ENCODE measurements at places on chromosomes 5 and 9.
A peak's percentile ranks its signal among the peaks of the same experiment; 100 is the strongest.

DNA sequence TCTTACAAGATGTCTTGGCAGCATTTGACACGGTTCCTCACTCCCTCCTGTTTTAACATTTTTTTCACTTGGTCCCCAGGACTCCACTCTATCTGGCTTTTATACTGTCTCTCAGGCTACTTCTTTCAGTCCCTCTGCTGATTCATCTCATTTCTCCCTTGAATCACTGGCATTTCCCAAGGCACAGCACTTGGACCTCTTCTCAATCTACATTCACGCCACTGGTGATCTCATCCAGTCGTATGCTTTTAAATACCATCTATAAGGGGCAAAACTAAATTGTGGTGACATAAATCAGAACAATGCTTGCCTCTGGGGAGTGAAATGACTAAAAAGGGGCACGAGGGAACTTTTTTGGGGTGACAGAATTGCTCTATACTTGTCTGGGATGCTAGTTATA, 47.1 kb downstream of the MAPKAP1 start:
- H3K27ac ChIP-seq = no peak overlapping the region
- no peak overlapping the region for H3K4me3 ChIP-seq
- no peaks in the 10 kb centered on the region for H3K27me3 ChIP-seq

GRCh38 chr5:6743161-6743560, 29.9 kb downstream of the TENT4A start:
- DNase-seq = no peak
- no peak overlapping the region for H3K27ac ChIP-seq

DNA sequence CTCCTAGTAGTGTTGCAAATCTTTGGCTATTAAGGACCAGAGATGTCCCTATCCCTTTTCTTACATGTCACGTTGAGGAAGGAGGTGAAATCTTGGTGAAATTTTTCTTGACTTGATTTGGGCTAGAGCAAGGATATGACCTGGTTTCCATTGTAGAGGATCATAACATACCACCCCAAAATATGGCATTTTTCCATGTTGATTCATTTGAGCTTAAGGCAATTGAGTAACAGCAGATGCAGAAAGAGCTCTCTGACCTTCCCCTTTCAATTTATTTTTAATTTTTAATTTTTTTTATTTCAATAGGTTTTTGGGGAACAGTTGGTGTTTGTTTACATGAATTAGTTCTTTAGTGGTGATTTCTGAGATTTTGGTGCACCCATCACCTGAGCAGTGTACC, 61.2 kb upstream of the MAP1B start:
- H3K27me3 ChIP-seq = no peaks in the 10 kb centered on the region
- no peak overlapping the region for H3K27ac ChIP-seq
- no peak overlapping the region for H3K4me3 ChIP-seq
- H3K36me3 ChIP-seq = no peaks in the 10 kb centered on the region
- DNase-seq = no peak

DNA sequence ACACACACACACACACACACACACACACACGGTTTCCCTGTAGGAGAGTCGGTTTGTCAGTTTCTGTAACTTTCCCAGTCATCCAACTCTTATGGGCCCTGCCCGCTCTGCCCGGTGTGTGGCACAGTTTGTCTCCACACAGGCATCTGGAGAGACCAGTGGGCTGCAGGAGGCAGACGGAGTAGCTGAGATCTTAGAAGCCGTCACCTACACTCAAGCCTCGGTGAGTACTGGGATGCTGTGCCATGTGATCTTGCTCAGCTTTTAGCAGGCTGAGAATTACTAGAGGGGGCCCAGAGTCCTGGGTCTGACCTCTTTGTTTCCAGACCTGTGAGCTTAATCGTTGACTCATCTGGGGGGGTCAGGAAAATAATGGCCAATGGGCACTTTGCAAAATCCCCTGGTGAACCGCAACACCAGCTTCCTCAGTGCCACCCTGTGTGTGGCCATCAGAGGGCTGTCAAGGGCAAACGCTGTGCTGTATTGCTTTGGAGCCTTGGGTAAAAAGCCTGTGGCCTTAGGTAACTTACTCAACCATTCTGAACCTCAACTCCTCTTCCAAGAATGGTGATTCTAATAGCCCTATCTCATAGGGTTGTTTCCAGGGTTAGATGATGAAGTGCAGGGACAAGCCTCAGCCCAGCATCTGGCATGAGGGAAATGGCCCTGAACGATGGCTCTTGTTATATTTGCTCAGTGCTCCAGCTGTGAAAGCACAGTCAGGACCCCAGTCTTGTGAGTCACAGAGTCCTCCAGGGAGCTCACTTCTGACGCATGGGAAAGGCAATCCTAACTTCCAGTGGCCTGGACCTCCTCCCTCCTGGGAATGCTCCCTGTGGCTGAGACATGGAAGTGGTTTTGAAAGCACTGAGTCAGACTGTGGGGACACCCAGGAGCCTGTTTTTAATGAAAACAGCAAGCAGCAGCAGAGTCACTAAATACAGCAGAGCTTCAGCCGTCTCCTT, 45.6 kb downstream of the COL15A1 start:
- no peaks in the 10 kb centered on the region for H3K4me1 ChIP-seq
- no peak for DNase-seq
- no peaks in the 10 kb centered on the region for H3K36me3 ChIP-seq
- H3K27me3 ChIP-seq = no peaks in the 10 kb centered on the region

DNA sequence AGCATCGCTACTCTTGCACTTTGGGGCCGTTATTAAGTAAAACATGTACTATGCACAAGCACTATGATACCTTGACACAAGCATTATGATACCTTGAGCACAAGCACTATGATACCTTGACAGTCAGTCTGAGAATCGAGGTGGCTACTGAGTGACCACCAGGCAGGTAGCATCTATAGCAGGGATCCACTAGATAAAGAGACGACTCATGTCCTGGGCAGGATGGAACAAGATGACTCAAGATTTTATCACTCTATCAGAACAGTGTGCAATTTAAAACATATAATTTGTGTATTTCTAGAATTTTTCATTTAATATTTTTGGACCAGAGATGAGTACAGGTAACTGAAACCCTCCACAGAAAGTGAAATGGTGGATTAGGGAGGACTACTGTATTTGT, 16.9 kb downstream of the CHSY3 start:
- no peak overlapping the region for H3K27ac ChIP-seq
- H3K4me1 ChIP-seq = no peaks in the 10 kb centered on the region
- no peaks in the 10 kb centered on the region for H3K36me3 ChIP-seq
- DNase-seq = no peak
- H3K4me3 ChIP-seq = no peak overlapping the region
- no peaks in the 10 kb centered on the region for H3K27me3 ChIP-seq

- no peaks in the 10 kb centered on the region for H3K27me3 ChIP-seq
- no peaks in the 10 kb centered on the region for H3K4me1 ChIP-seq
Observed at GRCh38 chr5:132238169-132238744, 10.6 kb upstream of the P4HA2 start.

- H3K4me1 ChIP-seq = no peaks in the 10 kb centered on the region
- H3K27ac ChIP-seq = no peak overlapping the region
- no peaks in the 10 kb centered on the region for H3K36me3 ChIP-seq
- H3K27me3 ChIP-seq = no peaks in the 10 kb centered on the region
- DNase-seq = no peak
Observed at GRCh38 chr5:178249191-178249989, 16.8 kb upstream of the PHYKPL start.

DNA sequence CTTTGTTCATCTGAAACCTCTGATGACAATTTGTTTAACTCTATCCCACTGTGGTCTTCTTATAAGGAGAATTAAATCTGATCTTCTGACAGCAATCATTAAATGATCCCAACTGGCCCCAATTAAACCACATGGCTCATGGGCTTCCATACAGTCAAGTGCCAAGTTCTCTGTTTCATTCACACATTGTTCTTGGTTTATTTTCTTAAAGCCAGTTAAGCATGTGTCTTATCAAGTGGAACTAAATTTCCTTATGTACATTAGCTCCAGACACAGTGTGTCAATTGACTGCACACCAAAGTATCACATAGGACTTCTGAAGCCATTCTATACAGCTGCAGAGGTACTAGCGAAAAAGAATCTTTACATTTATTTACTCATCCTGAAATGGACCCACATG, 51.2 kb downstream of the MEF2C start:
- no peak overlapping the region for H3K27ac ChIP-seq
- no peaks in the 10 kb centered on the region for H3K36me3 ChIP-seq
- H3K4me1 ChIP-seq = peaks cover 2% of the 10 kb centered on the region
- H3K4me3 ChIP-seq = no peak overlapping the region

- no peaks in the 10 kb centered on the region for H3K36me3 ChIP-seq
- H3K4me1 ChIP-seq = peaks cover 26% of the 10 kb centered on the region
- no peaks in the 10 kb centered on the region for H3K27me3 ChIP-seq
- DNase-seq = no peak
Observed at GRCh38 chr5:16899171-16899570, 36.9 kb downstream of the MYO10 start.

DNA sequence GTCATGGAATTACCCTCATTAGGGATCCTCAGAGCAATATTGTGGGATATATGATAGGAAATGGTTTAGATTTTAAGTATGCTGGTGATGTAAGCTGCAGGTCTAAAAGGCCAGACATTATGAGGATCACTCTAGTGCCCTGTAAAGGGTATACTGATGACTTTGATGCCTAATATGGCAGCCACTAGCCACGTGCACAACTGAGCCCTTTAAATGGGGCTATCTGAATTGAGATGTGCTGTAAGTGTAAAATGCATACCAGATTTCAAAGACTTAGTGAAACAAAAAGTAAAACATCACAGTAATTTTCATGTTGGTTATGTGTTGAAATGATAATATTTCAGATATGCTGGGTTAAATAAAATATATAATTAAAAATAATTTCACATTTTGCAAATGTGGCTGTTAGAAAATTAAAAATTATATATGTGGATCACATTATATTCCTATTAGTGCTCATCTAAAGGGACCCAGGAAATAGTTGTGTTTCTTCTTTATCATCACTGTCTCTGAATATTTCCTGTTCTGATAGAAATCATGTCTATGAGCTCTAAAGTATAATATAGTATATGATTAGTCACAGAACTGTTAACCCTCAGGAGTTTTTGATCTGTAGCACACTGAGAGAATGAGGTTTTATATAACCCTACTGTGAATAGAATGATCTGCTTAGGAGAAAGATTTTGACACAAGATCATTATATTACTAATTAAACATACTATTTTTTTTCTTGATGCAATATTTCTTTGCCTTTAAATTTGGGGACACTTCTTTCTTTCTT, 50.1 kb downstream of the OSTF1 start:
- H3K36me3 ChIP-seq = no peaks in the 10 kb centered on the region
- DNase-seq = no peak
- no peaks in the 10 kb centered on the region for H3K27me3 ChIP-seq
- H3K4me1 ChIP-seq = peaks cover 6% of the 10 kb centered on the region

DNA sequence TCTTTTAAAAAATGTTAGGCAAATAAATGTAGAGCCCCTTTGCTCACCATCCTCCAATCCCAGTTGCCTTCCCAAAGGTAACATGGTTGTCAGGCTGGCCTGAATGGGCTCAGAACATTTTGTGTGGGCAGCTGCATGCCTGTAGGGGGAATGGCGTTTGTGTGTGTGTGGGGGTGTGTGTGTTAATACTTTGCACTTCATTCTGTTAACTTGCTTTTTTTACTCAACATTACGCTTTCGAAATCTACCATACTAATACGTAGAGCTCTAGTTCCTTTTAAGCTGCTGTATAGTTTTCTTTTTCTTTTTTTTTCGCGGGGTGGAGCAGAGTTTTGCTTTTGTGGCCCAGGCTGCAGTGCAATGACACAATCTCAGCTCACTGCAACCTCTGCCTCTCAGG, 14.0 kb downstream of the MYOZ3 start:
- H3K36me3 ChIP-seq = no peaks in the 10 kb centered on the region
- peaks cover 32% of the 10 kb centered on the region for H3K27me3 ChIP-seq
- no peak for DNase-seq
- H3K4me1 ChIP-seq = peaks cover 3% of the 10 kb centered on the region
- H3K4me3 ChIP-seq = no peak overlapping the region

GRCh38 chr9:35518225-35518821, 28.4 kb downstream of the RUSC2 start:
- H3K4me3 ChIP-seq = no peak overlapping the region
- peak; percentile 64 for DNase-seq
- no peaks in the 10 kb centered on the region for H3K27me3 ChIP-seq
- no peaks in the 10 kb centered on the region for H3K36me3 ChIP-seq
- H3K27ac ChIP-seq = peak overlapping the region; percentile 38

DNA sequence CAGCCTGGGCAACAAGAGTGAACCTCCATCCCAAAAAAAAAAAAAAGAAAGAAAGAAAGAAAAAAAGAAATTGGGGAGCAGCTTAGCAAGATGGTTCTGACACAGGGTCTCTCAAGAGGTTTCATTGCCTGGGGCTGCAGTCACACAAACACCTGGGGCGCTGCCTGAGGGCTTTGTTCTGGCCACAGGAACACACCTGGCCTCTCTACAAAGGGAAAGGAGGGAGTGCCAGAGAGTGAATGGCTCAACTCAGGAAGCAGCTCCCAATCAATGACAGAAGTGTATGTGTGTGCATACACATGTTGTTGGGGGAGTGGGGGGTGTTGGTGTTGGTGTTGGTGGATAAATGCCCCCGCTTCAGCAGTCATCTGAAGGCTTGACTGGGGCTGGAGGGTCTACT, 32.4 kb upstream of the CTNNA1 start:
- DNase-seq = no peak
- no peak overlapping the region for H3K27ac ChIP-seq

DNA sequence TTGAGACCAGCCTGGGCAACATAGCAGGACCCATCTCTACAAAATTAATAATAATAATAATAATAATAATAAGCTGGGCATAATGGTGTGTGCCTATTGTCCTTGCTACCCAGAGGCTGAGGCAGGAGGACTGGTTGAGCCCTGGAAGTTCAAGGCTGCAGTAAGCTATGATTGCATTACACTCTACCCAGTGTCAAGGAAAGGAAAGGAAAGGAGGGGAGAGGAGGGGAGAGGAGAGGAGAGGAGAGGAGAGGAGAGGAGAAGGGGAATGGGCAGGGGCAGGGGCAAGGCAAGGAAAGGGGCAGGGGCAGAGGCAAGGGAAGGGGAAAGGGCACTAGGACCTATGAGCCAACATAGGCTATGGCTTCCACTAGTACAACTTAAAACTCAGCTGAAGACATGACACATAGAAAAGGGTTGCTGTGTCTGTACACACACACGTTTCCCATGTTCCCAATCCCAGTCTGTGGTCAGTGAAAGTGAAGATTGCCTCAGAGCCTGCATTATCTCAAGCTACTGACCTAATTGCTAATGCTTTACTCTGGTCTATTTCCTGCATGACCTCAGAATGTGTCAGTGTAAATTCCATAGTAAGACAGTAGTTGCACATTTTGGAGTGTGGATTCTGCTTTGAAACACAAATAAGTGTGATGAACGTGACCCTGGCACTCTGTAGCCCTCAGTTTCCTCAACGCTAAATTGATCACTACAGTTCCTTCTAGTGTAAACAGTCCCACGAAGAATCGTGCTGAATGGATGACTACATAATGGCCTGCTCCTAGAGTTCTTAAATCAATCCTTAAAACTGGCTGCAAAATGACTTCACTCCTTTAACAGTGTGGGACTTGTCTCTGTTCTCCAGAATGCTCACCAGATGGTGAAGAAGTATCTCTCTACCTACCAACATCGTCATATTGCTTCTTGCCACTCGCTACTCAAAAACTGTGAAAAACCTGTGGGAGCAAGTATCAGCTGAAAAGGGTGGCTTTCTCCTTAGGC, 497.0 kb downstream of the RAB3C start:
- H3K4me1 ChIP-seq = no peaks in the 10 kb centered on the region
- no peaks in the 10 kb centered on the region for H3K27me3 ChIP-seq
- no peaks in the 10 kb centered on the region for H3K36me3 ChIP-seq
- H3K27ac ChIP-seq = no peak overlapping the region
